ENCODE measurements at places on chromosomes 2 and 18.

DNA sequence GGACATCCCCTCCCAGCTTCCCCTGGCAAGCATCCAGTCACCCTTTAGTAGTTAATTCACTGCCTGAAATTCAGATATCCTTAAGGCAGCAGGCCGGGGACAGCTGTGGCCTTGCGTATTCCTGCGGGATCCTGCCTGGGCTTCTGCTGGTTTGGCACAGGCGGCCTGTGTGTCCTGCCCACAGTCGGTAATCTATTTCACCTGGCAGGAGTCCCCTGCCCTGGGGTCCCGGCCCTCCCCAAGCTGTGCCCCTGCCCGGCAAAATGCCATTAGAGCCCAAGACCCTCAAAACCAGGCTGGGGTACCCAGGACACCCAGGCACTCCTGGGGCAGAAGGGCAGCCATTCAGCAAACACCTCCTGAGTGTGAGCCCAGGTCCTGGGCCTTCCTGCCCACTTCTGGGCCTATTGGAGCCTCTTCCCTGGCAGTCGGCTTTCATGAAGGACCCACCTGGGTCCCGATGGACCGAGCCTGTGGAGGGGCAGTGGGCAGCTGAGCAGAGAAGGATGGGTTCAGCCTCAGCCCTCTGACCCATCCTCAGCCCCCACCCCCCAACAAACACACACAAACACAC is 11.6 kb downstream of the CROCC2 start:
- DNase-seq = no peak

DNA sequence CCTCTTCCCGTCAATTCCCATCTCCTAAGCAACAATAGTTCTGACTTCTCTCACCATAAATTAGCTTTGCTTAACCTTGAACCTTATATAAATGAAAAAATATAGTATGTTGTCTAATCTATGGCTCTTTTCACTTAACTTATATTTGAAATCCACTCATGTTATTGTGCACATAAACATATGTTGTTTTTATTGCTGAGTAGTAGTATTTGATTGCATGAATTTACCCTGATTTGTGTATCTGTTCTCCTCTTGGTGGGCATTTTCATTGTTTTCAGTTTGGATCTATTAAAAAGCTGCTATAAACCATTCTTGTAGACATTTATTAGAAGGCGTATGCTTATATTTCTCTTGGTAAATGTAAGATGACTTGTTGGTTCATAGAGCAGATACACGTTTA is 874.3 kb upstream of the ZEB2 start:
- no peak for DNase-seq

GRCh38 chr2:149000158-149000938 is 38.2 kb upstream of the LYPD6B start:
- DNase-seq = no peak

DNA sequence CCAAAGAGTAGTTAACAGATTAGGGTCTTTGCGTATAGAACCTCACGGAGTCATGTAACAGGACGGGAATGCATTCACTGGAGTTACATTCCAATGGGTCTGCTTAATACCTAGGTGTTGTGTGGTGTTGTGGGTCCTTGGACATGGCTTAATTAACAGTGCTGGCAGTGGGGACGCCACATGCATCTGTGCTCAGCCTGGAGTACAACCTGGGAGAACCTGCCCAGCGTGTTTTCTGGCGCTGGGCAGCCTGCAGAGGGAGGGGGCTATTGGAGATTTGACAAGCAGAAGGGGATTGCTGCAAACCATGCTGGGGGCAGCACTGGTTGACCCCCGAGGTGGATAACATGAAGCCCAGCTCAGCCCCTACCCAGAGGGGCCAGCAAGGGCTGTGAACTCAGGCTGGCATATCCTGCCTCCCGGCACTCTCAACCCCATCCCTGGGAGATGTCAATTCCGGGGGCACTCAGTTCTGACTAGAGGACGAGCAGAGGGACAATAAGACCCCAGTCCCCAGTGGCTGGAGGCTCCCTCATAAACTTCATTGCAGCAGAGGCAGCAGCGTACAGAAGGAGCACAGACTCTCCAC is 29.3 kb upstream of the COPS8 start:
- no peak for DNase-seq

GRCh38 chr2:233451950-233452349 is 97.7 kb downstream of the DGKD start:
- DNase-seq = no peak

DNA sequence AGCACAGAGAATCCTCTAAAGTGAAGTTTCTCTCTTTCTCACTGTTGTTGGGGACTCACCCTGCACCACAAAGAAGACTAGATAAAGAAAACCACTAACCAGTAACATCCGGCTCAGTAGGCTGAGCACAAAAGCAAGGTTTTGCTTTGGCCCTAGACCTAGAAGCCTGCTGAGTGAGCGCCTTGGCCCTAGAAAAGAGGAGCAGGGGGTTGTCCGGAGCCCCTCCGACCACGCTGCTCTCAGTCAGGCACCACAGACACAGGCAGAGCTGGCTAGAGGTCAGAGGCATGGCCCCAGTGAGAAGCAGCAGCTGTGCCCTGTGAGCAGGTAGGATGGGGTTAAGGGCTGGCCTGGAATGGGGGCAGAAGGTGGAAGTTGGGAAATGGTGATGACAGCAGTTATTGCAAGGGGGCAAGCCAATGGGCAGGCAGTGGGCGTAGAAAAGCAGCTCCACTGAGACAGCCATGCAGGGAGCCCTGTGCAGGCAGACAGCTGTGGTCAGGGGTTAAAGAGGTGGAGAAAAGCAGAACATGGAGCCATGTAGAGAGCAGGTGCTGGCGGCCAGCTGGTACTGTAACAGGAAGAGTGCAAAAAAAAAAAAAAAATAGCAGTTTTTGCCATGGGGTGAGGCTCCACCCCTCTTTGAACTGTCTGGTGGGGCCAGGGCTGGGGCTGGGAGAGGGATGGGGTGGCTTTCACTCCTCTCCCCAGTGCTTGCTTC is 36.9 kb upstream of the SLC14A1 start:
- DNase-seq = peak; percentile 22

DNA sequence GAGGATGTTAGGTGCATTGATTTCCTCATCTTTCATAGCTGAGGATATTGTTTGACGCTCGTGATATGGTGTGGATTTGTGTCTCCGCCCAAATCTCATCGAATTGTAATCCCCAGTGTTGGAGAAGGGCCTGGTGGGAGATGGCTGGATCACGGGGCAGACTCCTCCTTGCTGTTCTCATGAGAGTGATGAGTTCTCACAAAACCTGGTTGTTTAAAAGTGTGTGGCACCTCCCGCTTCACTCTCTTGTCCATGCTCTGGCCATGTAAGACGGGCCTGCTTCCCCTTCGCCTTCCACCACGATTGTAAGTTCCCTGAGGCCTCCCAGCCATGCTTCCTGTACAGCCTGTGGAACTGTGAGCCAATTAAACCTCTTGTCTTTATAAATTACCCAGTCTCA is 28.4 kb upstream of the GPC1 start:
- no peak for DNase-seq

DNA sequence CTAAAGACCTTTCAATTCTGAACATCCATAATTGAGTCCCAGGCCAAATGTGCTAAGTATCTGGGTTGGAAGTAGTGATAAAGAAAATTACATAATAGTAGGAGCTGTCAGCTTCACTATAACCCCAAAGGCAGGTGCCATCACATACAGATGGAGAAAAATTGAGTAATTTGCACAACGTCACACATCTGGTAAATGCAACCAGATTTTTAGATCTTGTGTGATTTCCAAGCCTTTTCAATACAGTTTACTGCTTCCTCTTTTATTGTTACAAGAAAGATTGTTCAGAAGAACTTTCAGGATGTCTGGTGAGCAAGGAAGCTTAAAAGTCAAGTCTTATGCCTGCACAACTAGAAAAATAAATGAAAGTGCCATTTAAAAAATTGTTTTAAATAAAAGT is 62.3 kb downstream of the UBE2E3 start:
- DNase-seq = no peak

Measured in activated T-helper 1 cell treated with Interleukin-2 at 50 U/mL for 16 hours (primary cell).